ENCODE measurements at places on chromosomes 12 and 14.

- no peak for DNase-seq
These were observed 4.3 kb upstream of the KRT81 start for GRCh38 chr12:52295663-52296062.

- no peak for DNase-seq
These were observed 70.0 kb downstream of the EPS8 start for GRCh38 chr12:15719230-15719629.

GRCh38 chr12:15520844-15521243 lies 198.5 kb downstream of the PTPRO start:
- no peak for DNase-seq

DNA sequence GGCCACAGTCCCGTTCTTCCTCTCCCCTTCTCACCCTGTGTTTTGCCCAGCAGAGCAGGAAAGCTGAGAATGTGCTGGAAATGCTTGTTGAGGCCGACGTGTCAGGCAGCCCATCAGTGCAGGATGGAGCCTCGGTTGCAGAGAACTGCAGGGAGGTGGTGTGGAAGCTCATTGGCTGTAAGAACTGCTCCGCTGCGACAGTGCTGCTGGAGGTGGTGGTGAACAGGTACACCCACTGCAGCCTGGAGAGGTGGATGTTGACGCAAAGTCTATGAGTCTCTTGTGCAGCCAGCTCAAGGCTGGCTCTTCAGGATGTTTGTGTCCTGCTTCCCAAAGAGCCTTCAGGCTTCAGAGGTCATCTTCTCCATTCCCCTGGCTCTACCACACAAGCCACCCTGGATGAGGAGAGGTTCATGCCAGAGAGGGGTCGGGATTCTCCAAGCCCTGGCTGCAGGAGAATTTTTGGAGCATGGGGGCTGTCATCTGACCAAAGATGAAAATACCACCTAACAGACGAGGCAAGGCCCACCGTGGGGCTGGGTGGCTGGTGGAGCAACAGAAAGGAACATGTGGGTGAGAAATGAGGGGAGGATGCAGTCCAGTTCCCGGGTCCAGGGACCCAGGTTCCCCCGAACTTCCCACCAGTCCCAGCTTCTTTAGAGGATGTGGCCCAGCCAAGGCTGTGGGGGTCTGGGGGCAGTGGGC lies 174.1 kb upstream of the PRMT8 start:
- no peak for DNase-seq

DNA sequence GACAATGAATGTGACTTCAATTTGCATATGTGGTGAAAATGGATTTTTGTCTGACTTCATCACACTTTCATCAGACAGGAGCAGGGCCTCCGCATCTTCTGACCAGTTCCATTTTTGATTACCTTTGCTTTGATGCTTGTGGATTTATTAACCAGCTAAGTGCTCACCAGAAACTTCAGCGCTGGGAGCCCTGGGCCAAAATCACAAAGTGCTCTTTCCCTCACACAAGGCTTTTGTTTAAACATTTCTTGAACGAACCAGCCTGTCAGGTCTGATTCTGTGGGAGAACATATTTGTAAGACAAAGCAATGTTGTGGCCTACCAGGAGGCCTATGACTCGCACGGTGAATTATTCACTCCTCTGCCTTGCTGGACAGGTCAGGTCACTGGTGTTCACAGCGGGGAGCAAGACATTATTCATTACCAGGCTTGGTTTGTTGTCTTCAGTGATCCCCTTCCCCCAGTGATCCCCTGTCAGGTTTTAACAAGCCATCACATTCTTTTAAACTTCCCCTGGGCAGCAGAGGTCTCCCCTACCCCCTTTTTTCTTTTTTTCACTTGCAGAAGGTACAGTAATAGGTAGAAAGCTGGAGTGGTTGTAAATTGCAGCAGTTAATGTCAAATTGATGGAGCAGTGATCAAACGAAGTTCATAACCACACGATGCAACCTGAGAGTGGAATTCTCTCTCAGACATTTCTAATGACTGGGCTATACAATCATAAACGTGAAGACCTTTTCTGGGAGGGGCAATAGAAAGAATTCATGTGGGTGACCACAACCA lies 167.5 kb upstream of the PRICKLE1 start:
- DNase-seq = no peak

- DNase-seq = no peak
These were observed 10.4 kb upstream of the SERPINA11 start for GRCh38 chr14:94462763-94463572.

DNA sequence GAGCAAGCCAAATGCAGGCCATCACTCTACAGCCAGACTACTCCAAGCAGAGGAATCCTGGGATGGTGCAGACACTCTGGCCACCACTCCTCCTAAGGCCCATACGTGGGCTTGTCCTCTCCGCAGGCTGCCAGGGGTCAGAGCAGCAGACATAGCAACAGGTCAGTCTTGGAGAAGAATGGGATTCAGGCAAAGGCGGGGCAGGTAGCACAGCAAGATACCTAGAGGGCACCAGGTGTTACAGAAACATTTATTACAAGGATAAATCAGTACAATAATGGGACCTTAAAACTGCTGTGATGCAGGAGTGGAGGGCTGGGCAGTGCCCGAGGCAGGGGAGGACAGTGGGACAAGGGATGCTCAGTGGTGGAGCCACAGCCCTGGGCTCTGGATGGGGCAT lies 20.3 kb downstream of the SYNDIG1L start:
- DNase-seq = no peak

GRCh38 chr12:66813137-66813892 lies 134.4 kb upstream of the GRIP1 start:
- DNase-seq = peak; percentile 22

- no peak for DNase-seq
These were observed 26.9 kb downstream of the DDX47 start for GRCh38 chr12:12839873-12840579.

- no peak for DNase-seq
These were observed 421 bp upstream of the KRT76 start for GRCh38 chr12:52777566-52777965.

GRCh38 chr14:22824711-22825359 lies 4.9 kb upstream of the MRPL52 start:
- no peak for DNase-seq

GRCh38 chr12:26786865-26787514 lies 46.0 kb downstream of the ITPR2 start:
- DNase-seq = no peak

DNA sequence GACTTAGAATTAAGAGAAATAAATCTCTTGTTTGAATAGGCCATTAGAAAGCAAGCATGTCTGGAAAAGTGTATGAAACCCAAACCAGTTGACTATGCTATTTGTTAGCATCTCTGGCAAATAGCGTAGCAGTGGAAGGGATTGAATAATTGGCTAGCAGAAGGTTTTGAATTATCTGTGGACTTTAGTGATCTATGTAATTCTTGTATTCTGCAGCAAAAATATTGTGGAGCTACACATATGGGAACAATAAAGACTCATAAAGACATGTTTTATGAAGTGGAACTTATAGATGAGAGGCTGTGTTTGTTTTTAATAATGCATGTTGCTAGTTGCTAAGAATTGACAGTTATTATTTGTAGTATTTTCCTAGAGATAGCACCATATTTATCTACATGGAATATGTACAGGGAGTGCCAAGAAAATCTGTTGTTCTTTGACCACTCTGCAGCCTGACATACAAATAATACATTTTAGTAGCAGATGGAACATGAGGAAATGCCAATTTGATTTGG lies 4.7 kb downstream of the SRGAP1 start:
- no peak for DNase-seq

GRCh38 chr14:68284834-68285233 lies 465.3 kb downstream of the RAD51B start:
- DNase-seq = no peak

GRCh38 chr12:13008741-13009380 lies 8.8 kb upstream of the HEBP1 start:
- DNase-seq = no peak

DNA sequence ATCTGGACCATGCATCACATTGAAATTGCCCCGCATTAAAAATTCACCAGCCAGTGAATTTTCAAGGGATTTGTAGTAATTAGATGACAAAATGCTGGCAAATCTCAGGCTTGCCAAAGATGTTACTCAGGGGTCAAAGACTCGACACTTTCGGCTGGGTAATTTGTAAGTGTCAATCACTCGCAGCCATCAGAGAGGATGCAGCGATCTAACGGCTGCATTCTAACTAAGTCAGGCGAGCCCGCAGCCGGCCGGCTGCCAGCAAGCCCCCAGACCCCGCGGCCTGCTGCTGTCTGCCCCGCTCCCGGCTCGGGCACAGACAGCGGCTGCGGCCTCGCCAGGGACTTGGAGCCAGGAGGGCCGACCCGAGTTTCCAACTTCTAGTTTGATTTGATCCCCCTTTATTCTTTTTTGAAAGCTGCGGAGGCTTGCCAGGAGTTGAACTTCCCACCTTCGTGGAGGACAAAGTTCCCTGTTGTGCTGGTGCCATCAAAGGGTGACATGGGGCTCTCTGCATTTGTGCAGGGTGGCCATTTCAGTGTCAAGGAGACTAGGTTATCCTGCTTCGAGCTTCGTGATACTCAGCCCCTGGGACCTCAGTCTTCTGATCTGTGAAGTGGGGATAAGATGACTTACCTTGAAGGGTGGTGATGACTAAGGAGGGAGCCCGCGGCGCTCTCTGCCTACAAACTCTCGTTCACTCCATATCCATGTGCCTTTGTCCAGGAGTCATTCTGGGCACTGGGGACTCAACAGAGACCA lies 169.9 kb downstream of the RBM19 start:
- no peak for DNase-seq

DNA sequence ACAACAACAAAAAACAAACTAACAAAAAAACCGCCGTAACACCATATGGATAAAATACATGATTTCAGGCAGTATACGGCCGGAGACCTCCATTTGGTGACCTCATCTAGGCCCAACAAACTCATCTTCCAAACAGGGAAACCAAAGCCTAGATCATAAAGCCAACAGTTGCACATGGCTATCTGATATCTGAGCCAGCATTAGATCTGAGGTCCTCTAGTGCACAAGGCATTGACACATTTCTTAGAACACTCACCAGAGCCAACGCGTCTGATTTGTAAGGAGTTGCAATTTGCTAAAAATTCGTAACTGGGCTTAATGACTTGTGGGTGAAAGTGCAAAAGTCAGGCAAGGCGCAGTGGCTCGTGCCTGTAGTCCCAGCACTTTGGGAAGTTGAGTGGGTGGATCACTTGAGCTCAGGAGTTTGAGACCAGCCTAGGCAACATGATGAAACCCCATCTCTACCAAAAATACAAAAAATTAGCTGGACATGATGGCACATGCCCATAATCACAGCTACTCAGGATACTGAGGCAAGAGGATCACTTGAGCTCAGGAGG lies 42.0 kb upstream of the NUDT4 start:
- no peak for DNase-seq

DNA sequence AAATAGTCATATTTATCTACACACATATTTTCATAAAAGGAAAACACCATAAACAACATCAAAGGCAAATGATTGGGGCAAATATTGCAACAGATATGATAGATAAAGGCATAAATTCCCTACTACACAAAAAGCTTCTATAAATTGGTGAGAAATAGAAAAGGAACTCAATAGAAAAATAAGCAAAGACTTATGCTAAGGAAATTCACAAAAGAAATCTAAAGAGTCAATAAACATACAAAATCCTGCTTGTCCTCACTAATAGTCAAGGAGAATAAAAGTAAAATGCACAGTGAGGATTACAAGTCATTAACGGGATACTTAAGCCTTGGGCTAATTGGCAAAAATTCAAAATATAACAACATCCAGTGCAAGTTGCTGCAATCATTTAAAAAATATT lies 30.3 kb downstream of the CCDC59 start:
- DNase-seq = no peak

- no peak for DNase-seq
These were observed 907 bp upstream of the EFS start for GRCh38 chr14:23365732-23366425.

GRCh38 chr14:91419044-91419397 lies 1.4 kb upstream of the CCDC88C start:
- DNase-seq = no peak

DNA sequence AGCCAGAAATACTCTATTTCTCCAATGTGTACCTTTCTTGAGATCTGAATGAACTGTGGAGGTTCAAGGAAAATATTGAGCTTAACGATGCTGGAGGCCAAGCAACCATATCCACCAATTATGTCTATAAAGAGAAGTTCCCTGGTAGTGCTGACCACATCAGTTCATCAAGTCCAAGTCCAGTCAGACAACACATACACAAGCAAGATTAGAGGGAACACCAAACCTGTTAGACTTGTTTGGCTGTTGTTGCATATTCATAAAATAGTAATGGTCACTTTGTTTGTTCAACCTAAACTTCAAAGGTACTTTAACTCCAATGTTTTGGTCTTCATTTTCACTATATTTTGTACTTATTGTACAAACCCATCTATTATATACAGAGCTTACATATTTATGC lies 81.6 kb downstream of the LMO3 start:
- no peak for DNase-seq

- no peak for DNase-seq
These were observed 1.8 kb upstream of the VSX2 start for GRCh38 chr14:74237441-74237840.

DNA sequence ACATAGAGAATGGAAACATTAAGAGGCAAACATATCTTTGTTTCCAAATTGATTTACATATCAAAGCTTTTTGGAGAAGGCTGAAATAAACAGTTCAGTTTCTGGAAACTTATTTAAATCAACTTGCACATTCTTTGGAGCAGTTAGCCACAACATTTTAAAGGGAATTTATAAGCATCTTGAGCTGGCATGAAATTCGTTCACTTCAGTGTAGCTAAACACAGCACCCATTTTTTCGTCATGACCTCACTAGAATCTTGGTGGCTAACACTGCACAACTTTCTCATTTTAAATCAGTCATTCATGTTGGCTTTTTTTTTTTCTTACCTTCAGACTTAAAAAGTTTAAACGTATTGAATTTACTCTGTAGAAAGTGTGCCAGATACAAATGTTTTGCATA lies 1139.9 kb upstream of the FLRT2 start:
- DNase-seq = no peak

DNA sequence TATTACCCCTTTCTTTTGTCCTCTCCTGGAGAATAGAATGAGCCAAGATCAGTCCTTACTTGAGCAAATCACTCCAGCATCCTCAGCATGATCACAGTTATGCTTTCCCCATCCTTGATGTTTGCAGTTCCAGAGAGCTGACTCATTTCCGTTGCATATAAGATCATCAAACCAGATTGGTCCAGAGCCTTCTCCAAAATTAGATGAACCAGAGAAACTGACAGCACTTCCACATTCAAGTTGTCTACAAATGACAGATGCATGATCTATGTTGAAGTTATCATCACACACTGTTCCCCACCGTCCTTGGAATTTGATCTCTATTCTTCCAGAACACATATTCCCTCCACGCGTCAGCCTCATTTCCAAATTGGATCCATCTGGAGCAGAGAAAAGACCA lies 4.8 kb downstream of the CD163 start:
- DNase-seq = no peak

- DNase-seq = peak; percentile 50
These were observed 707 bp downstream of the CPSF6 start for GRCh38 chr12:69239922-69240630.

- no peak for DNase-seq
These were observed 37.4 kb downstream of the GAS2L3 start for GRCh38 chr12:100610666-100611430.
